H4 (cell line): ENCODE measurements at places on chromosomes 7 and 10. TPM values are rescaled to one million over a fixed set of nuclear protein-coding genes. Genes with fewer than 3 reads are reported as not detected.

DNA sequence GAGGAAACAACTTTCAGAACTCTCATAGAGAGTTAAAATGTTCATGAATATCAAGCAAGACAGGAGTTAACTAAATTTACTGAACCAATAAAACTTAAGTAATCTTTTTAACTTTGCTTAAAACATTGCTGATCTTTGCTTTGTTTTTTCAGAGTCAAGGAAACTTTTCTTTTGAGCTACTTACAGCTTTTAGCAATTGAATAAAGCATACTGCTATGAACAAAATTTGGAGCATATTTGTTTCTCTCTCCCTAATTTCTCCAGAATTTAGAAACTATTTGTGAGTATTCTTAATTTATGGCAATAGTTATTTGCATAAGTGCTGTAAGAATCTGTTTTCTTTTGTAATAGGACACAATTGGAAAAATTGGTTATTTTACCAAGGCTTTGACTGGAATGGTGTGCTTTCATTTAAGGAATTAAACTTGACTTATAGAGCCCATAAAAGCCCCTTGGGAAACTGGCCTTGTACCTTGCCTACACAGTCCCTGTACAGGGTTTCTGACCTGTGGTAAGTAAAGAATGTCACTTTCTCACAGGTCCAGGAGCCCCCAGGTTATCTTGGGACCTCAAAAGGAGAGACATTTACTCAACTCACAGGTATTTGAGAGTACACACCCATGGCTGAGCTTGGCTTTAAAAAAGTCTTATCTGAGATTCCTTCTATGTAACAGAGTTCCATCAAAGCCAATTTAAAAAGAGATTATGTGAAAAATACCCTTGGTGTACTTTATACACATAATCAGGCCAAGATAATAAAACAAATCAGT, 23.3 kb upstream of the KIAA1549 start:
- DNase-seq: no peak

GRCh38 chr7:103640031-103640779, 194.2 kb upstream of the SLC26A5 start:
- DNase-seq: no peak

DNA sequence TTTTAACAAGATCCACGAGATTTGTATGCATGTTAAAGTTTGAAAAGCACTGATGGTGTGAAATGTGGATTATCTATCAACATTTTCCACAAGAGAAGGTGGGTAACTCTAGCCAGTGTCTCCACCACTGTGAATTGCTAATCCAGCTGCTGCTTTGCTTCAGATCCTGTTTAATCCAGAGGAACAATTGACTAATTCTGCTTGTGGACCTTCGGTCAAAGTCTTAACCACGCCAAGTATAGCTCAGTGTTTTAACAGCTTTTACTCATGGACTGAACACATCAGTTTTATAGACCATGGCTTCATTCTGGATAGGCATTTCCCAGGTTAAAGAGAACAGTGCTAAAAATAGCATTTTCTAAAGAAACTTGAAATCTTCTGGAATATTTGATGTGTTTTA, 23.5 kb downstream of the ADK start:
- no peak for DNase-seq

DNA sequence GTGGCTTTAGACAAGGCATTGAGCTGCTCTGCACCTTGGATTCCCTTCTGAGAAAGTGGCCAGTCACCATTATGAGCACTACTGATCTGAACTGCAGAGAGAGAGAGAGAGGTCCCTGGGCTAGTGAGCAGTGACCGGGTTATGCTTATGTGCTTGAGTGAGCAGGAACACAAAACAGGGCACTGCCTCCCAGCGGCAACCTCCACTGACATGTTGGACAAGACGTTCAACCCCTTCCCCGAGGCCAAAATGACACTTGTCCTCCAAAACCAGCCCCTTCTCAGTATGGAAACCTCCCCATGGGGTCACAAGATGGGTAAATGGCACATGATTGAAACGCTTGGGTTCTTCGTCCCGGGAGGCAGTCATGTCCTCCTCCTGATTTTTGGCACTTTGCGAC, 339.4 kb upstream of the ZMIZ1 start:
- no peak for DNase-seq

GRCh38 chr7:71486856-71487628, 355.1 kb downstream of the GALNT17 start:
- no peak for DNase-seq

GRCh38 chr10:9060314-9060713, 1005.8 kb downstream of the GATA3 start:
- no peak for DNase-seq

- DNase-seq: peak; percentile 46
Measured at GRCh38 chr10:103917302-103918052, 507 bp downstream of the STN1 start.

- no peak for DNase-seq
Measured at GRCh38 chr10:126085806-126086205, 189.4 kb downstream of the FANK1 start.

DNA sequence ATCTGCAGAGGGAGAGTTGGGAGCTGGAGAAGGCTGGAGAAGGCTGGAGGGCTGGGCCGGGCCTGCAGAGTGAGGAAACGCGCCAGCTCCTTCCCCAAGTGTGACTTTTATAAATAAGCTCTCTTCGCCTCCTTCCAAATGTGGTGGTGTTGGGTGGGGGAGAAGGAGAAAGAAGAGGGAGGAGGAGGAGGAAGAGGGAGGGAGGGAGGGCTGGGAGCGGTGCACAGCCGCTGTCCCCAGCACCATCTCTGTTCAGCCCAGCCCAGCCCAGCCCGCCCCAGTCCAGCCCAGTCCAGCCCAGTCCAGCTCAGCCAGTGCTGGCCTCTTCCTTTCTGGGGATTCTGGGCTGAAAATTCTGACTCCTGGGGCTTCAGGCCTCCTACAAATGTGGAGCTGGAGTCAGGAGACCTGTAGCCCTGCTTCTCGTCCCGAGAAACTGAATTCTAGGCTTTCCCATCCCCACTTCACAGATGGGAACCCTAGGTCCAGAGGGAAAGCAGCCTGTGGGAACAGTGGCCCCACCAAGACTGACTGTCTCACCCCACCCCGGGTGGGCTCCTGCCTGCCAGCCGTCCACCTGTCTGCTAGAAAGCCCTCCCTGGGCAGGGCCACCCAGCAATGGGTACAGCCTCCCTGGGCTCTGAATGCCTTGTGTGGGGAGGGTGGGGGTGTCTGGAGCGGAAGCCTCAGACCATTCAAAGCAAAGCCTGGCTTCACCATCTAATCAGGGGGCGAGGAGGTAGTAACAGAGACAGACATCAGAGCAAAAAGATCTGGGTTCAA, 2.3 kb downstream of the STX1A start:
- DNase-seq: no peak

DNA sequence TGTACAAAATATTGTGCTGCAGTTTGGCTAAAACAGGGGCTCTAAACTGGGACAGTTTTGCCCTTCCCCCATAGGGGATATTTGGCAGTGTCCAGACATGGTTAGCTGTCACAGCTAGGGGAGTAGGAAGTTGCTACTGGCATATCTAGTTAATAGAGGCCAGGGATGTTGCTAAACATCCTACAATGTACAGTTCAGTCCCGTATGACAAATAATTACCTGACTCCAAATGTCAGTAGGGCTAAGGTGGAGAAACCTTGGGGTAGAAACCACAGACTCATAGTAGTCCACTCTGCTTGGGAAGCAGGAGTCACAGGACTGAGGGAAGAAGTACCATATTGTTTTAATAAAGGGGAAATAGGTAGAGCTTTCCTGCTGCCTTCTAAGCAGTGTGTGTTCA, 39.8 kb downstream of the WBP1L start:
- DNase-seq: no peak

GRCh38 chr7:907158-907980, 31.0 kb downstream of the GET4 start:
- no peak for DNase-seq

GRCh38 chr10:92829042-92829785, 19.1 kb upstream of the EXOC6 start:
- DNase-seq: peak; percentile 19

DNA sequence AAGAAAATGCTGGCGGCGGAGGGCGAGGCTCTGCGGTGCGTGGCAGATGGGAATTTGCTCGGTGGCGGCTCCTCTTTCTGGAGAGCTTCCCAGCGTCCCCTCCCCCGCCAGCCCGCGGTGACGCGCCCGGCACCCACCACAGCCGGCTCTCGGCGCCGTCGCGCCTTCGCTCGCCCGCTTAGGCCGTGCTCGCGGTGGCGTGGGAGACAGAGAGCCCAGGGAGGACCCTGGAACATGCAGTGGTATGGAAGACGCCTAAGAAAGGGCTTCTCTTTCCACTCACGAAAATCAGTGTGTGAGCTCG, 576 bp upstream of the CSGALNACT2 start:
- no peak for DNase-seq

- DNase-seq: peak; percentile 60
Measured at GRCh38 chr10:103145860-103146466, 47.1 kb downstream of the NT5C2 start.

DNA sequence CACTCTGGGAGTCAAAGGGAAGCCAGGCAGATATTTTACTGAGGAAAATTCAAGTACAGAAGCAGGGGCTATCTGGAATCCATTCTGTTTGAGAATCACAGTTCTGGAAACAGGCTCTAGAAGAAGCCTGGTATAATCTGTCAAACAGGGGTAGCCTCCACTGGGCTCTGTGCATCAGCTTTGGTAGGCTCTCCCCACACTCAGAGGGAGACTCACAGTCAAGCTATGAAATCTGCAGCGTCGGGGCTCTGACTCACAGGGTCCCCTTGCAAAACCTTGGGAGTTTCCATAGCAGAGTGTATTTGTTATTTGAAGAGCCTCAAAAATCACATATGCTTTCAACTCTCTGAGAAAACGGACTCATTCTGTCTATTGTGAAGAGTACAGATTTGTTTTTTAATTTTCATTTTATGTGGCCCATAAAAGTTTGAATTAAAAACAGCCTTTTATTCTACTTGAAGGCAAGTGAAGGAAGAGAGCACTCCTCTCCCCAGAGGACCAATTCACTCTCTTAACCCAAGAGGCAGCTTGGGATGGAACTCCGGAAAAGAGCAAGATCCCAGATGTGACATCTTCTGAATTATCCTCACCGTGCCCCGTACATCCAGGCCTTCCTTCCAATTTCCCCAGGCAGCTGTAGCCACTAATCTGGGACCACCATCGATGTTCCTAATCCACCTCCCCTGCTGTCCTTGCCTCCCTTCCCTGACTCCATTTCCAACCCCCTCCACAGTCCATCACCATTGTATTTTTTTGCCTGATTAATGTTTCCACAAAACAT, 590.9 kb upstream of the MGMT start:
- DNase-seq: no peak

DNA sequence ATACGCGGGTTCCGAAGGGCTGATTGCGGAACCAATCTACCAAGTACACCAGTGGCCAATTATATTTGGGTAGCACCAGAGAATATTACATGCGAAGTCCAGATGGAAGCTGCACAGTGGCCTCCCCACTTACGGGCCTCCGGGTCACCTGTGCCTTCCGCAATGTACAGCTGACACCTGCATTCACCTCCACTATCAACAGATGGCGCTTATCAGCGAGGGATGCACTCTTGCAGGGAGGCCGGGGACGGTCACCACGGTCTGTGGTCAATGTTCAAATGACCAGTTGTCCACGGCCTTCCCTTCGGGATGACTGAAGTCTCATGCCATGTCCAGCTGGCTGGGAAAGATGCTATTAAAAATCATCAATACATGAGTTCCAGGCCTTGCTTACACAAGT, 47.6 kb downstream of the SLIT1 start:
- no peak for DNase-seq

DNA sequence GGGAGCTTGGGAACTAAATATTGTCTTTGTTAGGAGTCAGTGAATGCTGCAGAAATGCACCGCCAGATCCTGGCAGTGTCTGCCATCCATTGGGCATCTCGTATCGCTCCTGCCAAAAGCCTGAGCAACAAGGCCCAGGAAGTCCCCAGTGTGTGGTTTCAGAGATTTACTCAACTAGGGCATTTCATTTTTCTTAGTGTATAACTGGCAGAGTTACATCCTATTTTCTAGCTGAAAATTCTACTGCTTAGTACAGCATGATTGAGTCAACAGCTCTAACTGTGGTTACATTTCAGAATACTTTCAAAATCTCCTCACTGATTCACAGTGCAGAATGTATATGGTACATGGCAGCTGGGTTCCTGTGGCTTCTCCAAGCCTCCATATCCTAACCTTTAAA, 95.8 kb upstream of the CREB5 start:
- DNase-seq: no peak

DNA sequence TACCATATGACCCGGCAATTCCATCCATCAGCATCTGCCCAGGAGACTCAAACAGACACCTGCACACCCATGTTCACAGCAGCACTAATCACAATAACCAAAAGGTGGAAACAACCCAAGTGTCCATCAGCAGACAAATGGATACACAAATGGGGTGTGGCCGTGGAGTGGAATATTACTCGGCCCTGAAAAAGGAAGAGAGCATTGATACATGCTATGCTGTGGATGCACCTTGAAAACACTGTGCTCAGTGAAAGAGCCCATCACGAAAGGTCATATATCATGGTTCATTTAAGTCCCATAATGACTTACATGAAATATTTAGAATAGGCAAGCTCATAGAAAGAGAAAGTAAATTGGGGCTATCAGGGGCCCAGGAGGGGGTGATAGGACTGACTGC, 57.5 kb upstream of the DNAAF5 start:
- DNase-seq: no peak

- DNase-seq: peak; percentile 98
Measured at GRCh38 chr7:101099969-101100781, 14.9 kb downstream of the TRIM56 start.

DNA sequence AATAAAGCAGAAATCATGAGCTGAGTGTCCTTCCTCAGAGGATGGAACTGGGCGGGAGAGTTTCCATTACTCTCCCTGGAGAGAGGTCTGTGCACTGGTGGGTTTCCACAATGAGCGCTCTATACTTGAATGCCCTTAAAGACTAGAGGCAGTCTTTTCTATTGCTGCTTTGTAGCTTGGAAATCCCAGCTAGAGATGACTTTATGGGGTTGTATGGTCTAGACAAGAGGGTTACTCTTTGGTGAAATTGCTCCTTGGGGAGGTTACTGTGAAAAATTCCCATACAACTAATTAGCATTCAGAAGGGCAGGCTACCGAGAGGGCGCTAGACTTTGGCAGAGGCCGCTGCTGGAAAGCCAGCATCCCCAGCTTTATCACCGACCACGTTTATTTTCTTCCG, 136.8 kb downstream of the TAX1BP1 start:
- no peak for DNase-seq

- DNase-seq: no peak
Measured at GRCh38 chr10:122699796-122700455, at the start of gene C10orf120. C10orf120 (minus strand) TSS chr10:122699846; CDS start chr10:122699790, 56 bp downstream.

- DNase-seq: no peak
Measured at GRCh38 chr10:8052341-8052955, 2.0 kb upstream of the GATA3 start.

GRCh38 chr7:2645274-2645868, 13.6 kb downstream of the TTYH3 start:
- peak; percentile 71 for DNase-seq

Gene HIPK2
- total RNA-seq: 12.5 and 15.4 TPM in 2 replicates

Gene ZRANB1
- 20.9 and 22.2 TPM in 2 replicates for total RNA-seq

Gene NPTX2
- total RNA-seq: not detected in 2 replicates

Gene GPR15LG
- not detected in 2 replicates for total RNA-seq

Gene HOXA3
- 1.1 and 5.5 TPM in 2 replicates for total RNA-seq

Gene KIF11
- 37.5 and 42.6 TPM in 2 replicates for total RNA-seq
